Stimulated activated CD8-positive, alpha-beta memory T cell treated with anti-CD3 and anti-CD28 coated beads, Interleukin-4, amount 100 ng/mL, for 1 hour (primary cell): ENCODE measurements at places on chromosomes 4 and X.

- no peak for DNase-seq
These were observed 111.3 kb downstream of the PCDH18 start for GRCh38 chr4:137420901-137421396.

- DNase-seq: no peak
These were observed 493 bp downstream of the TCEAL5 start for GRCh38 chrX:103275947-103276567.

- no peak for DNase-seq
These were observed 72.8 kb upstream of the NLRP2B start for GRCh38 chrX:57752866-57753265.

GRCh38 chrX:154540897-154541535, 5.6 kb downstream of the G6PD start:
- no peak for DNase-seq

DNA sequence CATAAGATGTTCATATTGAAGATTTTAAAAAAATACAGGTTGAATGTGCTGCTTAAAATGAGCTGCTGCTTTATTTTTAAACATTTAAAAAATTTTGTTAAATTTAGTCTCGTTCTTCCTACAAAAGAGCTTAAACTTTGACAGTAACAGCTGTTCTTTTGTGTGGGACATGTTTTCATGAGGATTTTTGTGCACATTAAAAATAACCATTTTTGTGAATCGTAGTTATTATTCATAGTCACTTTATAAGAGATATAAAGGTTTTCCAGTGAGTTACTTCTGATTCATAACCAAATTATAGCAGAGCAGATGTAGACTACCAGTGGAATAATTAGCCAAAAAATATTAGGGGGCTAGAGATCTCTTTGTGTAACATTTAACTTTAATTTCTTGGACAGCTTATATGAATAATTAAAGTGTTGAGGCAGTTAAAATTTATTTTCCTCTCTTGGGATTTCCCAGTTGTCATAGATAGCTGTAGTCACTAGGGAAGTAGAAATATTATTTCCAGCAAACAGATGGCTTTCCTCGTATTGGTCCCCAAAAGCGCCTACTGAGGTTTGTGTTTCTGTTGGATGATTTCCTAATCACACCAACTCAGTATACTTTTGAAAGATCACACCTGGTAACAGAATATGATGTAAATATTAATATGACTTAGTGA, 24.2 kb downstream of the RBPJ start:
- DNase-seq: no peak
